Right atrium auricular region (tissue), 2 donors: ENCODE measurements at places on chromosomes 16 and 17. TPM values are rescaled to one million over a fixed set of nuclear protein-coding genes. Genes with fewer than 3 reads are reported as not detected.

- no peaks in the 10 kb centered on the region for H3K27me3 ChIP-seq
- DNase-seq, result no peak
- no peaks in the 10 kb centered on the region for H3K4me1 ChIP-seq
- no peak overlapping the region for H3K4me3 ChIP-seq
- no peaks in the 10 kb centered on the region for H3K36me3 ChIP-seq
- H3K27ac ChIP-seq, result no peak overlapping the region
Observed at GRCh38 chr17:56047331-56047730, 105.9 kb upstream of the ANKFN1 start.

DNA sequence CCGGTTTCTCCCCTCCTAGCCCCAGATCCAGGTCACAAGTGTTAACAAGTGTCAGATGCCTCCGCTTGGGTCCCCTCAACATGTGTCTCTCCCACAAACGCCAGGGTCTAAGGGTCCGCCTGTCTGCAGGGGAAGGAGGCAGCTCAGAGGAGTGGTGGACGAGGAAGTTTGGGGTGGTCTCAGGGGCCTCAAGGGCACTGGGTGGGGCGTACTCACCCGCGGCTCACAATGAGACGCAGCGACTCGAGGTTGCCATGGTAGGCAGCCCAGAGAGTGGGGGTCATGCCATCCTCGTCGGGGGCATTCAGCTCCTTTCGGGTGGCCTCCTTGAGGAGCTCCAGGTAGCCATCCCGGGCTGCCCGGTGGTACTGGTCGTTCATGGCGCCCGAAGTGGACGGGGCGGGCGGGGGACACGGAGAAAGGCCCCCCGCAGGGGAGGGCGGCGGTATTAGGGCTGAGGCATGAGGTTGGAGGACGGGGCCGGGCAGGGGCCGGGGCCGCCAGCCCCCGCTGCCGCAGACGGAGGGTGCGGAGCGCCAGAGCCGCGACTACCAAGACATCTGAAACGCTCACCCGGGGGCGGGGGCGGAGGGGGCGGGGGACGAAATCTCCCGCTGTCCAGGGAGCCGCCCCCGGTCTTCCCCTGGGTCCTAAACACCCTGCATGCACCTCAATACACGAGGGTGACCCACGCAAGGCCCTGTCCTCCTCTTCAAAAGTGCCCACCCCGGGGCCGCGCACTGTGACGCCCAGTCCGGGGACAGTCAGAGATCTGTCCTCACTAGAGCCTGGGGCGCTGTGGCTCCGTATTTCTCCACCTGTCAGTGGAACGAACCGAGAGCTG, at the start of gene USH1G:
TSS of gene USH1G (minus strand) at position 562 of the 844 bp plus-strand sequence. CDS start at position 380, 182 bp downstream.
- peaks cover 39% of the 10 kb centered on the region for H3K4me1 ChIP-seq
- H3K27me3 ChIP-seq, result no peaks in the 10 kb centered on the region
- H3K27ac ChIP-seq, result no peak within 1 kb of the TSS
- H3K4me3 ChIP-seq, result peak within 1 kb of the TSS; percentile 7

Gene TMEM220
- 5.5 TPM for total RNA-seq

DNA sequence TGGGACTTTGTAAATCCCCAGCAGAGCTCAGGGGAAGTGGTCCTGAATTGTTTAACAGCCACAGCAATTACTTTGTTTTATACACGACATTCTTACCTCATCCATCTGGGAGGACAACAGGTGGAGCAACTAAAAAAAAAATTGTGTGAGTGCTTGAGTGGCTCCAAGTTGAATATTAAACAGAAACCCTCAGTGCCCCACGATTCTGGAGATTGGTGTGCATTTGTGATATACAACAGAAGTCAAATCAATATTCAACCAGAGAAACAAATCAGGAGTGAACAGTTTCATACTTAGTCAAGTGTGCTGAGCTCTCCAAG, 204.8 kb downstream of the HAPSTR1 start:
- no peak overlapping the region for H3K4me3 ChIP-seq
- no peaks in the 10 kb centered on the region for H3K36me3 ChIP-seq
- H3K27me3 ChIP-seq, result no peaks in the 10 kb centered on the region

GRCh38 chr17:63249256-63250004, 196.7 kb downstream of the CYB561 start:
- H3K27ac ChIP-seq, result no peak overlapping the region
- no peaks in the 10 kb centered on the region for H3K27me3 ChIP-seq
- H3K4me3 ChIP-seq, result no peak overlapping the region

Gene CDH1
- 1.4 TPM for total RNA-seq

Gene CWC25
- 9.5 TPM for total RNA-seq

Gene ZNF771
- total RNA-seq, result 14.3 TPM

DNA sequence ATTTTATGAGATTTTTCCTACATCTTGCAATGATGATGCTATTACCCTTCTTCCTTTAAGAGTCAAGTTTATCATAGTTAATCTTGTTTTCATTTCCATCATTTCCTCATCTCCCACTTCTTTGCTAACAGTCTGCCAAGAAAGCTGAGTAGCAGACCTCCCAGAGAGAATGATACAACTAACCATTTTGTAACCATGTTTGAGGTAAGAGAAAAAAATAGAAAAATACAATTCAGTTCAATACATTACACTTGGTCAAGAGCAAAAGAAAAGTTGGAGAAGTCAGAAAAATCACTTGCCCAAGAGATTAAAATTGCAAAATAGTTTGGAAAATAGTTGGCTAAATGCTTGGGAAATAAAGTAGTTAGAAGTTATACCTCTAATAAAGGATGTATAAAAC, 154.4 kb downstream of the ABCA8 start:
- H3K27me3 ChIP-seq, result no peaks in the 10 kb centered on the region
- H3K4me3 ChIP-seq, result no peak overlapping the region
- H3K27ac ChIP-seq, result peak overlapping the region; percentile 0
- H3K36me3 ChIP-seq, result no peaks in the 10 kb centered on the region
- H3K4me1 ChIP-seq, result no peaks in the 10 kb centered on the region
- no peak for DNase-seq
